ENCODE measurements at places on chromosomes 2 and 18. TPM values are rescaled to one million over a fixed set of nuclear protein-coding genes. Genes with fewer than 3 reads are reported as not detected.

DNA sequence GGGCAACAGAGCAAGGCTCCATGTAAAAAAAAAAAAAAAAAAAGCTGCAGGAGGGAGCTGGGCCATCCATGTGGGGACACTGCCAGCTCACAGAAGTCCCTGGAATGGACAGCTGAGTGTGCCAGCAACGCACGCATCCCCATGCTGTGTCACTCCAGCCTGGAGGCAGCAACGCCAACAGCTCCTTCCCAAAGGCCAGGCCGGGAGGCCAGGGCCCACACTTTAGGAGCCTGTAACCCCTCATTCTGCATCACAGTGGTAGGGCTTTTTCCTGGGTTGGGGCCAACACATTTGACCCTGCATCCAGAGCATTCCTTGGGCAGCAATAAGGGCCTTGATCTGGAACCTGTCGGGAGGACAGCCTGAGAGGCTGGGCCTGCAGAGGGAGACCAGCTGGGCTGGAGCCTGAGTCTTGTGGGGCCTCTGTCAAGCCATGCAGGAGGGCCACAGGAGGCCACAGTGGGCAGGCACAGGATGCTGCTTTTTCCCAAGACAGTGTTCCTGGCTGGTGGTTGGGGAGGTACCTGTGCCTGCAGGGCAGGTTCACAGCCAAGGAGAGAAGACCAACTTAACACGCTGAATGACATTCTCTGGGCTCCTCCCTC, 16.8 kb upstream of the KCNK3 start:
- DNase-seq = no peak

GRCh38 chr18:31661965-31662364, 22.4 kb downstream of the B4GALT6 start:
- DNase-seq = no peak

DNA sequence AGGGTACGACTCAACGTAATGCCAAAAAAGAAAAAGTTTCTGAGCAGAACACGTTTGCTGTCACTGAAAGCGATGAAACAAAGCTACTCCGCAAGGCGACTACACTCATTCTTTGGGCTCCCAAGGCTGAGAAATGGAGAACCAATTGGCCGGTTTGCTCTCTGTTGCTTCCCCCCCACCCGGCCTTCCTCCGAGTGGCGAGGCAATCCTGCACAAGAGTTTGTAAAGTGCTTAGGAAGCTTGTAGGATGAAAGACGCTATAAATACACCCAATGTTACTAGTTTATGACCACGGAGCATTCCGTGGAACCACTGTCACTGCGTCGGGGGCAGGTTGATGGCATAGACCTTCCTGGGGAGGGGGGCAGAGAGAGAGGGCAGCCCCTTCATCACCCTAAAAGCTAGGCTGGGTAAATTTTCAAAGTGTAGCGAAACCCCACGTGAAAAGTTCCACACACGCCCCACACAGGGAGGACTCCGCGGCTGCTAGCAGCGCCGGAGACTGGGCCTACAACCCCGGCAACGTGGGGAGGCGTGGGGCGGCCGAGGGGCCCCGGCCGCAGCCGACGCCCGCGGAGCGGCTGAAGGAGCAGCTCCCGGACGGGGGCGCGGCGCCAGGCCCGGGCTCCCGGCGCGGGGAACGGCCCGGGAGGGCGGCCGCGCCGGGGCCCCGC, 915 bp downstream of the CUL3 start:
- peak; percentile 32 for DNase-seq

DNA sequence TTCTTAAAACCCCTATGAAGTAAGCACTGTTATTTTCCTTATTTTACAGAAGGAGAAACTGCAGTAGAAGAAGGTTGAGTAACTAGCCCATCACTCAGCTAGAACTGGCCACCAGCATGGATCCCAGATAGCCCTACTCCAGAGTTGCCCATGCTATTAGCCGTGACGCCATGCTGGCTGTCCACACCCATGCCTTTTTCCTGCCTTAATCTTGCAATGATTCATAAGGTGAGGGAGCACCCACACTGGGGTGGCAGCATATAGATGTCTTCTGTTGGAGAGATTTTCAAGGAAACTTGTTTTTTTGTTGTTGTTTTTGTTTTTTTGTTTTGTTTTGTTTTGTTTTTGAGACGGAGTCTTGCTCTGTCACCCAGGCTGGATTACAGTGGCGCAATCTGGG, 204.1 kb upstream of the HAAO start:
- DNase-seq = no peak

GRCh38 chr18:77222464-77222863, 27.2 kb upstream of the GALR1 start:
- DNase-seq = no peak

DNA sequence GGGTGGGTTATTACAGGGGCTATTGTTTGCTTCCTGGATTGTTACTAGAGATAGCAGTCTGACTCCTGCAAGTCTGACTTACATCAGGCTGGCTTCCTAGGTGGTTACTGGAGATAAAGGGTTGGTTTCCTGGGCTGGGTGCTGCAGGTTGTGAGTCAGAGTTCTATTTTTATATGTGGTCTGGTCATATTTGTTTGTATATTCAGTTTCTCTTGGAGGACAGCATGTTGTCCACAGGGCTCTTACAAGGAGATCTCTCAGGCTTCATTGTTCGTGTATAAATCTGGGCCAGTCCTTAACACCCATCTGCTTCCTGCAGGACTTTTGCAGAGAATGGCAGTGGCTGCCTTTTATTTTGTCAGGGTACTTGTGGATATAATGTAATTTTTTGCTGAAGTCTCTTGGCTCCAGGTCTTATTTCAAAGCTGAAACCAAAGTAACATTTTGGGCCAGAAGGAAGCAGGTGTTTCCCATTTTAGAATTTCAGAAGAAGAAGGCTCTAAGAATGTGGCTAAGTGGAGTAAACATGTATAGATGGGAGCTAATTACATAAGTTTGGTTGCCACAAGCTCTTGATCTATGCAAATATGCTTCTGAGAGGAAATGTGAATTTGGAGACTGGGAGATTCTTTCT, 65.9 kb upstream of the SLC16A14 start:
- DNase-seq = no peak

KCNE4 gene
- 0.57 TPM for total RNA-seq

Data from heart right ventricle (tissue), 16 donors.